ENCODE measurements at places on chromosomes 5 and 9.

GRCh38 chr5:60492958-60493357, 207.0 kb downstream of the DEPDC1B start:
- DNase-seq = no peak

DNA sequence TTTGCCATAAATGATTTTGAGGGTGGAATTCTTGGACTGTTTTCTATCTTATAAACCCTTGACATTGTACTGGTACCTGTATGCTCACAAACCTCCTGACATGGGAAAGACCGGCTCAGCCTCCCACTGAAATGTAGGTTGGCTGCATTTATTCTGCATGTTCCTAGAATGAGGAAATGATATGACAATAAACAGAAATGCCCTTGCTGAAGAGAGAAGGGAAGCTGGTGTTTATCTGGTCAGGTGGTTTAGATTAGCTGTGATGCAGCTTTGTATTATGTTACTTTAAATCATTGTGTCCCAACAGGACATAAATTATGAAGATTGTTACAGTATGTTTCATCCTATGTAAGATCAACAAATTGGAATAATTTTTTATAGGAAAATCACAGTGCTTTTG, 23.1 kb upstream of the CATSPER3 start:
- DNase-seq = no peak

- no peak for DNase-seq
These were observed 285.1 kb downstream of the MAT2B start for GRCh38 chr5:163790497-163790896.

DNA sequence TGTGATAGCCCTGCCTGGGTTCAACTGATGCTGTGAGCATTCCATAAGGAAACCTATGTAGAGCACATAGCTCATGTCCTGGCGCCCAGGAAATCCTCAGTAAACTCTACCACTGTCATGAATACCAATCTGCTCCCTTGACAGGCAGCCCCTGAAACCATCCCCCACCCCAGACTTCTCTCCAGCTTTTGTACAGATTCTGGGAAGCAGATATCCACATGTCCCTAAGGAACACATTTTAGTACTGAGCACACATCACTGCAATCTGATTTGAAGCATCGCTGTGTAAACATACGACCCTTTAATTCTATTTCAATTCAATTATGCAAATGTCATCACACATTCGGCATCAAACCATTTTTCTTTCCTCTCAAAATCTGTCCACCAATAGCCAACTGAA, 89.5 kb upstream of the FSTL4 start:
- DNase-seq = no peak

DNA sequence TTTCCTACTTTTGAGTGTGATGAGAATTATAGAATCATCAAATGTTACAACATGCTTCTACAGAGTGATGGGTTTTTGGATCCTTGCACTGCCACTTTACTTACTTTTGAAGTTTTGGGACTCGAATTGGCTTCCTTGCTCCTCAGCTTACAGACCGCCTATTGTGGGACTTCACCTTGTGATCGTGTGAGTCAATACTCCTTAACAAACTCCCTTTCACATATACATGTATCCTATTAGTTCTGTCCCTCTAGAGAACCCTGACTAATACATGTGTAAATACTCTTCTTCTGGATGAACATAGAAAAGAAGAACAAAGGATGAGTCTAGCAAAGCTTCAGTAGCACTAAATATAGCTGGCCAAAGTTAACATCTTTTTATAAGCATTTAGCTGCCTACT, 98.7 kb upstream of the PDE4D start:
- no peak for DNase-seq

GRCh38 chr5:59358005-59358861, 535.3 kb downstream of the PDE4D start:
- DNase-seq = no peak

- no peak for DNase-seq
These were observed 12.6 kb downstream of the DNM1 start for GRCh38 chr9:128215491-128216409.

- no peak for DNase-seq
These were observed 439.2 kb downstream of the PTPRD start for GRCh38 chr9:10173561-10173960.

- DNase-seq = peak; percentile 48
These were observed 10.6 kb upstream of the CXXC5 start for GRCh38 chr5:139637438-139638089.

GRCh38 chr5:73596705-73597328, 29.2 kb upstream of the ARHGEF28 start:
- no peak for DNase-seq

- DNase-seq = no peak
These were observed 332.4 kb upstream of the EFNA5 start for GRCh38 chr5:108003178-108003577.

DNA sequence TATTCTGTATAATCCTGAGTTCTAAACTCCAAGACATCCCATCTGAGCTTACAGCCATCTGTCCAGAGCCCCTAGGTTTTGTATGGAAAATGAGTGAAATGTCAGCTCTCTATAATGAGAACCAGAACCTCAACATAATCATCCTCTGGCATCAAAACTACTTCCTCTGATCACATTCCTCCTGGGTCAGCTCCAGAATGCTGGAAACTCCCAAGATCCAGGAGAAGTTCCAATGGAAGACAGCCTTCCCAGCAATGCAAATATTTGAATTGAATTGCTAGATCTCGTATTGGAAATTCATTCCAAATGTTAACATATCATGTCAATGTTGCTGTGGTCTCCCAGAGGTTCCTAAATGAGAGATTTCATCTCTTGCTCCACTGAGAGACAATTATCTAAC, 23.8 kb downstream of the C9 start:
- no peak for DNase-seq

DNA sequence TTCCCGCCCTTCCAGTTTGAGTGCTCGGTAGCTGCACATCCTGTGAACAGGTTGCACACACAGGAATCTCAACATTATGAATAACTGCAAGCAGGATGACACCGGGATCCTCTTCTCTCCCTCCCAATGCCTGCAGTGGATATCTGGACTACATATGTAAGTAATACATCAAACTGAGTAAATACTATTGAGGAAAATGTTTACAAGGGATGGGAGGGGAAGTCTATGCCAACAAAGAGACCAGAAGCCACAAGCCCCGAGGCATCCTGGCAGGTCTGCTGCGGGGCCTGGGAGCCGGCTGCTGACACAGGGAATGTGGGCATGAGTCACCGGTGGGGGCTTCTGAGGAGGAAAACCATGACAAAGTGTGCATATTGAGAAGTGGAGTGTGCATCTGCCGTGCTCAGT, 8.6 kb upstream of the ANKRD33B start:
- DNase-seq = no peak

GRCh38 chr5:178625679-178626483, 969 bp downstream of the CLK4 start:
- no peak for DNase-seq

DNA sequence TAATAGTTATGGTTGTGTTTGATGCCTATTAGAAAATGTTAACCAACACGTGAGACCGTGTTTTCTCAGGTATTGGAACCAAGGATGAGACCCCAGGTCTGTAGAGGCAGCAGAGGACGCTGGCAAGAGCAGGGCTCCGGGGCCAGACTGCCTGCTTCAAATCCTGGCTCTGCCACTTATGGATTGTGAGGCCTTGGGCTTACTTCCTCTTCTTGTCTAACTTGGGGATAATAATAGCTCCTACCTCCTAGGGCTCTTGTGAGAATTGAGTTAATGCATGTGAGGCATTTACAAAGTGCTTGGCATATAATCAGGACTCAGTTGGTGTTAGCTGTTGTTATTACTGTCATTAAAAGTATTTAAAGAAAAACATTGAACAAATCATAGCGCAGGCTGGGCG, 85.5 kb upstream of the PITX1 start:
- no peak for DNase-seq
